Stimulated activated CD8-positive, alpha-beta memory T cell treated with anti-CD3 and anti-CD28 coated beads, Interleukin-4, amount 100 ng/mL, for 4 hours (primary cell): ENCODE measurements at places on chromosomes 5 and 9.

GRCh38 chr5:134095887-134096589 lies 18.4 kb upstream of the TCF7 start:
- DNase-seq = no peak

DNA sequence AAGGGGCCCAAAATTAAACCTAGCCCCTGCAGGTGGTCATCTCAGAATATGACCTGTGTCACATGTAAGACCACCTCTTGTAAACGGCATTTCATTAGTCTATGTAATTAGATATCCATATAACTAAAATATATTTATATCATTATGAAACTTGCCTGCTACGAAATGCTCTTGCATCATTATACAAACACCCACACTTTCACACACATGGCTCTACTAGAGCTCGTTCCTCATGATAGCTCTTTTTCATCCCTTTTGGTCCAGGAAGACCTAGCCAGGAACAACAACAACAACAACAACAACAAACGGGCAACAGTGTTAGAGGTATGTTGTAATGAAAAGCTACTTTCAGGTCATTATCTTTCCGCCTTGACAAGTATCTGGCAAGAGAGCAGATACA lies 58.6 kb downstream of the LHFPL2 start:
- DNase-seq = no peak

- DNase-seq = no peak
Measured at GRCh38 chr9:137776306-137776995, 101.1 kb upstream of the CACNA1B start.

DNA sequence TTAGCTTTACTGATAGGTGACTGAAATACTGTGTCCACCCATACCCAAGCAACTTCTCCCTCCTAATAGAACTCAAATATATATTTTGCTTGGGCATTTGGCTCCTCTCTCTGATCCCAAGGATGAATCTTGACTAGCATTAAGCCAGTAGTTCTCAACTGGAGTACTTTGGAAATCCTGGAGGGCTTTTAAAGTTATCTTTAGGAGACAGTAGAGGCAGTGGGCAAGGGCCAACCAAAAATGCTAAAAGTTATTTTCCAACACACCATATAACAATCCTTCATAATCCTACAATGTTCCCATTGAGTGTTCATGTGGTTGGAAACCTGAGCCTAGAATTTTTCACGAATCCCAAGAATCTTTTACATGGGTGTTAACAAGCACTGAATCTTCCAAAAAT lies 11.1 kb upstream of the ETF1 start:
- no peak for DNase-seq

GRCh38 chr9:79233542-79233941 lies 338.2 kb upstream of the TLE4 start:
- DNase-seq = no peak

- DNase-seq = no peak
Measured at GRCh38 chr9:81092057-81092456, 597.3 kb downstream of the TLE1 start.

- DNase-seq = no peak
Measured at GRCh38 chr9:38176251-38176650, 107.2 kb upstream of the SHB start.

GRCh38 chr5:59198365-59198764 lies 615.5 kb downstream of the RAB3C start:
- DNase-seq = no peak

GRCh38 chr5:4100739-4101138 lies 505.1 kb downstream of the IRX1 start:
- DNase-seq = no peak

- no peak for DNase-seq
Measured at GRCh38 chr9:94922098-94922607, 195.7 kb downstream of the AOPEP start.

DNA sequence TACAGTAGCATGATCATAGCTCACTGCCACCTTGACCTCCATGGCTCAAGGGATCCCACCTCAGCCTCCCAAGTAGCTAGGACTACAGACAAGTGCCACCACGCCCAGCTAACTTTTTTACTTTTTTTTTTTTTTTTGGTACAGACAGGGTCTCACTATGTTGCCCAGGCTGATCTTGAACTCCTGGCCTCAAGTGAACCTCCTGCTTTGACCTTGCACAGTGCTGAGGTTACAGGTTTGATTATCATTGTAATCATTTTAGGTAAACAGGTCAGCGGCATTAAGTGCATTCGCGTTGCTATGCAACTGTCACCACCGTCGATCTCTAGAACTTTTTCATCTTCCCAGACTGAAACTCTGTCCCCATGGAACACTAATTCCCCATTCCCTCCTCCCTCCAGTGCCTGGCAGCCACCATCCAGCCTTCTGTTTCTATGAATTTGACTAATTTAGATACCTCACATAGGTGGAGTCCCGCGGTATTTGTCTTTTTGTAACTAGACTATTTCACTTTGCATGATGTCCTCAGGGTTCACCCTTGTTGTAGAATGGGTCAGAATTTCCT lies 5.8 kb upstream of the CARD19 start:
- no peak for DNase-seq

- DNase-seq = no peak
Measured at GRCh38 chr5:59798862-59799667, 94.5 kb downstream of the PDE4D start.

GRCh38 chr5:154276261-154276972 lies 85.9 kb downstream of the GALNT10 start:
- DNase-seq = no peak

- DNase-seq = no peak
Measured at GRCh38 chr9:372128-372527, 157.5 kb downstream of the DOCK8 start.

DNA sequence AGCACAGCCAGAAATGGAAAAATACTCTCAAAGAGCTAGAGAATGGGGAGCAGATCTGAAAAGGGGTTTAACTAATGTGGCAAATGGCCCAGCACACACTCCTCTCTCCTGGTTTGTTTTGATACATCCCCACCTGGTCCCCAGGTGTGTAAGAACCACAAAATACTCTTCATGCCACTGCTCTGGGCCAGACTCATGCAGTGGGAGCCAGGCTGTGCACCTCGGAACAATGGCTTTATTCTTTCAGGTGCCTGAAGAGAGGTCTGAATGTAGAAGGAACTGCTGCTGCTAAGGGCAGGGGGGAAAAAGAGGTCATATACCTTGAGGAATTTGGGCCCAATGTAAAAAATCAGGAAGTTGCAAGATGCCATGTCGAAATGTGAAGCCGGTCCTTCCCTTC lies 123.9 kb upstream of the ADAMTSL1 start:
- DNase-seq = no peak

- DNase-seq = no peak
Measured at GRCh38 chr9:76438841-76439588, 20.0 kb upstream of the GCNT1 start.

- peak; percentile 30 for DNase-seq
Measured at GRCh38 chr9:126514037-126514821, 99.5 kb upstream of the LMX1B start.

DNA sequence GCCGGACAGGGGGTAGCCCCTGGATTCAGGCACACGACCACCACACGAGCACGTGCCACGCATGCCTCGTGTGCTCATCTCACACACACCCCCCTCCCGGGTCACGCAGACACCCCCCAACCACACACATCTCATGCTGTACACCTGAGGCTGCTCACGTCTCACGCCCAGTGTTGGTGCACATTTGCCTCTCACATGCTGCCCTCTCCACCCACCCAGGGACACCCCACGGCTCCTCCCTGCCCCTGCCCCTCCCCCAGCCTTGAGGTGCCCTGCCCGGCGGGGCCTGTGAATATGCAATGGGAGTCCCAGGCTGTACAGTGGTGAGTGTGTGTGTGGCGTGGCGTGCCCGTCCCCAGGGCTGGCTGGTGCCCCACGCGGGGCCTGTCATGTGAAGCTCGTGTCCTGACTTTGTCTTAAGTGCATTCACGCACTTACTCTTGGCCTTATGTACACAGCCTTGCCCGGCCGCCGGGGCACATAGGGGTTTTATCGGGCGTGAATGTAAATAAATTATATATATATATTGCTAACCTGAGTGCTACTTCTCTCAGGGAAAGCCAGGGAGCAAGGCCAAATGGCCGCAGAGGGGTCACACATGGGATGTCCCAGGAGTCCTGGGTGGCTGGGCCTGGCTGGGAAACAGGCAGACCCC lies 18.7 kb downstream of the HK3 start:
- no peak for DNase-seq
